ENCODE measurements at places on chromosomes 4 and X. TPM values are rescaled to one million over a fixed set of nuclear protein-coding genes. Genes with fewer than 3 reads are reported as not detected.

Gene CT45A2
- total RNA-seq: not detected

Gene COPS4
- total RNA-seq: 68.5 TPM

Gene CT45A5
- total RNA-seq: not detected

Gene ADGRL3
- total RNA-seq: 0.14 TPM

Gene FGF2
- total RNA-seq: 17.4 TPM

Gene ZNF81
- total RNA-seq: 16.9 TPM

Gene RELL1
- 69.7 TPM for total RNA-seq

Gene SOX3
- not detected for total RNA-seq

Gene GAGE2A
- not detected for total RNA-seq

Gene TAF7L
- 1.3 TPM for total RNA-seq

Gene BANK1
- 1.4 TPM for total RNA-seq

Gene BGN
- 0.69 TPM for total RNA-seq

Gene NPY2R
- not detected for total RNA-seq

Measured in epithelial cell of proximal tubule (primary cell).